ENCODE measurements at places on chromosomes 7 and 10.

GRCh38 chr10:117926491-117926890 lies 120.2 kb downstream of the RAB11FIP2 start:
- DNase-seq: no peak

GRCh38 chr10:117096599-117097201 lies 41.4 kb downstream of the VAX1 start:
- DNase-seq: no peak

DNA sequence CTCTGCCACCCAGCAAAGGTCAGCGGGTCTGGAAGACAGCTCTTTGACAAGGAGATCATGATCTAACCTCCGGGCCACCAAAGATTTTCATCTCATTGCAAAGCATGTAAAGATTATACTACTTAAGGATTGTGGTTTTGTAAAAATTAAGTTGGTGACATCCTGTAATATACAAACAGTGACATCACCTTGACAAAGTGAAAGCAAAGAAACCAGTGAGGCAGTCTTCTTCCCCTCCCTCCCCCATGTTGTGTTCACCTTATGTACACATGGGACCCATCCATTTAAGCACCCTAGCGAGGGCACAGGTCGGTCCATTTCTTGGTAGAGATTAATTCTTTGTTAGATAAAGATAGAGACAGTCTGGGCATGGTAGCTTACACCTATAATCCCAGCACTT lies 3.9 kb downstream of the MDH2 start:
- DNase-seq: no peak

DNA sequence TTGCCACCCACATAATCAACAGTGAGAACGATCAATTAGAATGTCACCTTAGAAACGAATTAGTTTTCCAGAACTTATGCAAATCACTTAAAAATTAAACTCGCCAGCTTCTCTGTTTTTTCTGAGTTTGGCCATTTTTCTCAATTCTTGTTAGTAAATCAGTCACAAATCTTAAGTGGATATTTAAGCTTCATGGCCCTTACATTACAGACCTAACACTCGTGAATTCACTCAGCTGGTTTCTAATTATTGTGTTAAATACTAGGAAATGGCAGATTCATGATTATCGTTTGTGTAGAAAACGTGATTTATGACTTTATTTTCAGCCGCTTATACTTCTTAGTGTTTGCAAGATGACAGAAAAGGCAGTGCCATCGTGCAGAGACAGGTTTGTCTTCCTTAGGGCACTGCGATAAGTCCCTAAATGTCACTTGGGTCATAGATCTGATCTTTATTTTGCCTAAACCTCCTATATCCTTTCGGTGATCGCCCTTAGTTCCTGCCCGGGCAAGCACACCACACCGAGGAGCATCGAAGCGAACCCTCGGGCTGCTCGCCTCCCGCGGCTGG lies 587 bp upstream of the CELF2 start:
- no peak for DNase-seq

Measured in astrocyte of the spinal cord (primary cell).